Mammary epithelial cell (primary cell): ENCODE measurements at places on chromosomes 4 and X.

- peak; percentile 77 for DNase-seq
These were observed 36.0 kb downstream of the PLAC1 start for GRCh38 chrX:134622056-134622812.

GRCh38 chrX:152632445-152633097 is 5.1 kb upstream of the GABRQ start:
- peak; percentile 23 for DNase-seq

GRCh38 chrX:153901753-153902140 is 2.7 kb upstream of the AVPR2 start:
- DNase-seq = no peak

GRCh38 chrX:133697656-133698055 is 282.4 kb upstream of the GPC4 start:
- DNase-seq = no peak

GRCh38 chr4:94336303-94336702 is 6.3 kb downstream of the HPGDS start:
- no peak for DNase-seq

DNA sequence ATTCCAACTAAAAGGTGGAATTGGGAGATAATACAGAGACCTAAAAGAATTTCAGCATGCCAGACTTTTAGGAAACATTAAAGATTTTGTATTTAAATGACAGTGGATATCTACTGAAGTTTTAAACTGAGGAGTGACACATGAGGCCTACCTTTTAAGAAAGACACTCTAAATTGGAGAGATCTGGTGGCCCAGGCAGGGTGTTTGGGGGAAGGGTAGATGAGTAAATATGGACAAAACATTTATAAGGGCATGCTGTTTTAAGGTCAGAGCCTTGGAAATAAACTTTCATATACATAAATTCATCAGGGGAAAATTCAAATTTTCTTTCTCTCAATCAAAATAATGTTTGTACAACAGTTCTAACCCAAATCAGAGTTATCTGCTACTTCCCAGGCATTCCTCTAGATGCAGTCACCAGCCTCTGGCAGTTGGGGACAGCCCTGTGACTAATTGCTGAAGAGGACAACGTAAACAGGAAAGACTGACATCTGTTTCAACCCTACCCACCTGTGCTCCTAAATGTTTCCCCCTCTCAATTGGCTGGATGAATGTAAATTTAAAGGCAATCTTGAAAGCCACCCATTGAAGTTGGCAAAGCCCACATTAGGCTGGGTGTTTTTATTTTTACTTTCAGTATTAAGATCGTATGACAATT is 1646.9 kb upstream of the ADGRL3 start:
- DNase-seq = peak; percentile 7

DNA sequence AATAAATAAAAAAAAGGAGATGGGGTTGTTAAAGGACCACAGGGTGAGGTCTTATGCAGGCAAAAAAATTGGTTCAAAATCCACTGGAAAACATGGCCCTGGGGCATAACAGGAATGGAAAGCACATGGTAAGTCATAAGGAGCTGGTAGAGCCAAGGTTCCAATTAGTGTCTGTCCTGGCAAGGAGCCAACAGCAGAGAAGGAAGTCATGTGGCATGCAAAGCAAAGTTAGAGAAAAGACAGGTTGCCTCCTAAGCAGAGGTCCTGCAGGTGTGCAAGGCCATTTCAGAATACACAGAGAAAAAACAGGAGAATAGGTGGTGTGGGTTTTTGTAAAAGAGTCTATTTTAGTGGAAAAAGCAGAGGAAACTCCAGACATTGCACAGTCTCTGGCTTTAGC is 1881.7 kb downstream of the ARAP2 start:
- DNase-seq = no peak

DNA sequence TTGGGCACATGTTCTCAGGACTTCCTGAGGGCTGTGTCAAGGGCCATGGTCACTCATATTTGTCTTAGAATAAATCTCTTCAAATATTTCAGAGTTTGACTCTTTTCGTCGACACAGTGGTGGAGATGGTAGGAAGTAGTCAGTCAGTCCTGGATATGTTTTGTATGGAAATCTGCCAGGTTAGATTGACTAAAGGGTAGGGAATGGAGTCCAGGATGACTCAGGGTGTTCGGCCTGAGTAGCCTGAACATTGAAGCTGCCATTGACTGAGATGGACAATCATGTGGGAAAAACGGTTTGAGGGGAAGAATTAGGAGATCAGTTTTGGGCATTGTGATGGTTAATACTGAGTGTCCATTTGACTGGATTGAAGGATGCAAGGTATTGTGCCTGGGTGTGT is 177.1 kb upstream of the CENPE start:
- DNase-seq = peak; percentile 48

DNA sequence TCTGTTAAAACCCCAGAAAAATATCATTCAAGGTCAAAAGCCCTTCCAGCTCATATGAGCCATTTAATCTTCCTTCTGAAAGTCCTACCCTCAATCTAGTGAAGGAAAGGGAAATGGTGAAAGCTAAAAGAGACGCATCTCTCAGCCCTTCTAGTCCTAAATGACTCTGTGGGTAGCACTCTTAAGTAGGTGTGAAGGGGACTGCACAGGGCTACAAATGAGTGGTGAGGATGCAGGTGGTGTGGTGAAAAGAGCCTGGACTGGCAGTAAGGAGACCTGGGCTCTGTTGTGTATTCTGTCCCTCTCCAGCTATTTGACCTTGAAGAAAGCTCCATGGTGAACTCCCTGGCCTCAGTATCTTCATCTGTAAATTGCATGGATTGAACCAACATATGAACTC is 671.8 kb upstream of the DIPK2B start:
- no peak for DNase-seq

GRCh38 chrX:131975851-131976250 is 47.3 kb upstream of the STK26 start:
- DNase-seq = no peak

- no peak for DNase-seq
These were observed 100.6 kb upstream of the GPM6B start for GRCh38 chrX:13917507-13917906.

DNA sequence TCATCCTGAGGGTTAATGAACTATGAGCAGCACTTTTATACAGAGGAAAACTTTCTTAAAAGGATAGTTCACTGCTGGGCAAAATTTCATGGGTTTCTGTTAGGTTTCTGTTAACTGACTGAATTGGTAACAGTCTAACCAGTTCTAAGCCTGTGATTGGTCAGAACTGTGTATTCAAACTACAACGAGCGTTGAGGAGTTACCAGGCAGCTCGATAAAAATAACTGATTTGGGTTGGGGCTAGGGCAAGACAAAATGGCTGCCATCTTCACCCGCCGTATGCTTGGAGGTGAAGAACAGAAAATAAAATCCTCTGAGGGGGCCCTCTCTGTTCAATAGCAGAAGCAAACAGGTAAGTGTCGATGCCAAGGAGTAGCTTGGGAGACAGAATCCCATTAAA is 22.0 kb downstream of the FAM133A start:
- no peak for DNase-seq

DNA sequence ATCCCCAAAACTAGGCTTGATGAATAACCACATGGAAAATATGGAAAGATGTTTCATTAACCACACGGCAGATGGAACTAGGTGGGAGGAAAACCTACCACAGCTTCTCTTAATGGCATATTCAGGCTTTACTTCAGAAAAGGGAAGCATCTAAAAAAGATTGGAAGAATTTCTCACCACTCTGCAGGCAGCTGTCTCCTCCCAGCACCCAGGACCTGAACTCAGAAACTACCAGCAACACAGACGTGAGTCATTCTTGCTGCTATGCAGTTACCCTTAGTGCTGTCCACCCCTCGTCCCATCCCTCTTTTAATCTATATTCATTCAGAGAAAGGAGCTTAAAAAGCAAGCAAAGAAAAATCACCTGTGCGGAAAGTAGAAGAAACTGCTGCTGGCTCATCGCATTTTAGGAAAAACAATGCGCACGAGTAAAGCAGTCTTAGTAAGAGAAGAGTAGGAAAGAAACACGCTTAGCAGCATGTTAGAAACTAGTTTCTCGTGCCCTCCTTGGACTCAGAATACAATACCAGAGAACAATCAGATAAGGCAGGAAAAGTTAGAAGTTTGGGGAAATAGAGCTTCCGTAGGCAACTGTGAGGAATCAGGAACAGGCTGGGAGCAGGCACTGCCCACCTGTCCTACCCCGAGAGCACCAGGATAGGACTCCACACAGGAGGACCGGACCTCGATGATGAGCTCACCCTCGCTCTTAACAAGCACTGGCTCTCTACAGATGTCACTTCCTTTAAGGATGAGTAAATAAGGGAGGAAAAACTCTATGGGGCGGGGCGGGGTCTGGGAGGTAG is 48.1 kb upstream of the ENPP6 start:
- DNase-seq = peak; percentile 26

GRCh38 chrX:103398421-103398864 is 22.1 kb downstream of the BEX3 start:
- DNase-seq = peak; percentile 79

DNA sequence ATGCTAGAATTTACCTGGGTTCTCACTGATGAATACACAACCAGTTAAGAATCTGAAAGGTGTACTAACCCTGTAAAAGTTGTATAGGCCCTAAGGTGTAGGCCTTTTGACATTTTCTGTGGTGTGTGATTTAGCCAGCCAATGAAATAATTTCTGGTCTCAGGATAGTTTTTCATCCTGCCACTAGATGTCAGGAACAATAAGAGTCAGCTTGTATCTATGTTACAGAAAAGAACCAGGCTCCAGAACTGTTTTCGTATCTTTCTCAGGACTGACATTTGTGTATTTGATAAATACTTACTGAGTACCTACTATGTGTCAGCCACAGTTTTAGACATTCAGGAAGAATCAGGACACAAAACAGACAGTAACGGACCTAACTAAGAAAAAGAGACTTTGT is 673.6 kb upstream of the TENM3 start:
- DNase-seq = peak; percentile 46

DNA sequence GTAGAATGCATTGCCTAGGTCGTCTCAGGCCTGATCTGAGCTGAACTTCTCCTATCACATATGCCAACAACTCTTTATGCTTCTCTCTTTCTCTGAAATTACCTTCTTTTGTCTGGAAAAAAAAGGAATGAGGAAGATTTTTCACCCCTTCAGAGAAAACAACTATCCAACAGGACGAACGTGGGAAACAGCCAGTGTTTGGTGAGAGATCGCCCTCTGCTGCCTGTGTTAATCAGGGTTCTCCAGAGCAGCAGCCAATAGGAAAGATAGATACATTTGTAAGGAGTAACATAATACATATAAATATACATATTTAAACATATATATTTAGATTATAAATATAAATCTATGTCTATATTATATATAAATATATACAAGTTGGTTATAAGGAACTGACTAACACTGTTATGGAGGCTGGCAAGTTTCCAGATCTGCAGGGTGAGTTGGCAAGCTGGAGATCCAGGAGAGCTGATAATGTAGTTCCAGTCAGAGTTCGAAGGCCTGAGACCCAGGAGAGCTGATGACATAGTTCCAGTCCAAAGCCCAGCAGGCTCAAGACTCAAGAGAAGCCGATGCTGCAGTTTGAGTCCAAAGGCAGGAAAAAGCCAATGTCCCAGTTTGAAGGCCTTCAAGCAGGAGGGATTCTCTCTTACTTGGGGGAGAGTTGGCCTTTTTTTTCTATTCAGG is 13.3 kb downstream of the CETN2 start:
- peak; percentile 5 for DNase-seq

GRCh38 chrX:125103693-125104092 is 216.0 kb upstream of the TEX13C start:
- DNase-seq = no peak

GRCh38 chrX:71450433-71451106 is 82.3 kb upstream of the OGT start:
- no peak for DNase-seq

- DNase-seq = peak; percentile 57
These were observed 287.7 kb upstream of the PCDH18 start for GRCh38 chr4:137819964-137820383.

GRCh38 chr4:148881860-148882643 is 439.8 kb upstream of the NR3C2 start:
- no peak for DNase-seq

- DNase-seq = no peak
These were observed 19.4 kb downstream of the AREG start for GRCh38 chr4:74464291-74464690.

DNA sequence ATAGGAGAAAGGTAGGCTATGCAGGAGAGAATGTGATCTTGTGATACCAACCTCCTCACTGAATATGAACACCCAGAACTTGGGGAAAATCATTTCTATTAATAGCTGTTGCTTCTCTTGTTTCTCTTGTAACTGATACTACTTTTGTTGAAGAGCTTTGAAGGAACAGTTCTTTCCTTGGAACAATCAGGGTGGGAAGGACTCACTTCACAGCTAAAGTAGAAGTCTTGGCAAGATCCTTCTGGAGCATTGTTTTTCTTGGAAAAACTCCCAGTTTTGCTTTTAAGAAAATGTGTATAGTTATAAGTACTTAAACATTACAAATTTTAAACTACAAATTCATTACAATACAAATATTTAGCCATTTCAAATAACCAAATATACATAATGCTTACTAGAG is 19.1 kb upstream of the XK start:
- no peak for DNase-seq

DNA sequence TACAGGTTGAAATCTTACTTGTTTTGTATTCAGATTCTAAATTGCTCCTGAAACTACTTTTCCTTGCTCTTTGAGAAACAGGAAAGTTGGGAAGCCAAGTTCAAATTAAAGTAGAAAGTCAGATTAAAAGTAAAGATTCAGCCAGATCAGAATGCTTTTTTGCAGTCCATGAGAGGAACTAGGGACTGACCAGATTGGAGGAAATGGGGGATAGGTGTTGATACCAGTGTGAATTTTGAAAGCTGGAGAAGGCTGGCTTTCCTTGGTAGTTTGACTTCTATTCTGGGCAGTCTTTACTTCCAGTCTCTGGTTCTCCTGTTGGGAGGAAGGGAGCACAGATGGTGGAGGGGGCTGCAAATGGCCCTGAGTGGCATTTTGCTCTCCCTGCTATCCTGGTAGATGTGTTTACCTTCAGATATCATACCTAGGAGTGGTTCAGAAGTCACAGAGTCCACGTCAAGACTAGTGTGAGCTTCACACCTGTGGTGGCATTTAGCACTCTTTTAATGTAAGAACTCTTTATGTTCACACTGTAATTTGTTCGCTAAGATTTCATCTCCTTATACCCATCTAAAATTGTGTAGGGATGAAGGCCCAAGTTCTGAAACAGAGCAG is 68.8 kb downstream of the FNIP2 start:
- no peak for DNase-seq

DNA sequence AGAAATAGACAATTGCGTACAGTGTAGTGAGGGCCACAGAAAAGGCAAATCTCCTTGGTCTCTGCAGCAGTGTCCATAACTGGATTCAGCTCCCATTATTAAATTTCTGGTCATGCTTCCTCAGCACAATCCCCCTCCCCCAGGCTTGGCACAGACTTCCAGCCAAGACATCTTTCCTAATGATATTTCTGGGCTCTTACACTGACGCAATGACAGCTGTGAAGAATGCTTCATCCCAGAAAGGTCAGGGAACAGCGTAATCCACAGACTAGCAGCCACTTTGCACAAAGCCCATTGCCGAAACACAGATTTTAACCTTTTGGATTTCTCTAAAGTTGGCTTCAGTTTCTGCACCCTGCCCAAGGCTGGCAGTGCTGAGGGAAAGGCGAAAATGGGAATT is 597.6 kb upstream of the CPEB2 start:
- no peak for DNase-seq
